ENCODE measurements at places on chromosomes 3 and 15.

GRCh38 chr3:194328053-194328657, 23.0 kb downstream of the CPN2 start:
- DNase-seq, result peak; percentile 55

- DNase-seq, result peak; percentile 32
Measured at GRCh38 chr3:15064299-15064834, 748 bp downstream of the MRPS25 start.

GRCh38 chr3:139044366-139045210, at the start of gene PRR23C:
Gene PRR23C, minus strand, starts transcription at chr3:139044892. Its CDS starts 272 bp downstream, at chr3:139044620.
- no peak for DNase-seq

DNA sequence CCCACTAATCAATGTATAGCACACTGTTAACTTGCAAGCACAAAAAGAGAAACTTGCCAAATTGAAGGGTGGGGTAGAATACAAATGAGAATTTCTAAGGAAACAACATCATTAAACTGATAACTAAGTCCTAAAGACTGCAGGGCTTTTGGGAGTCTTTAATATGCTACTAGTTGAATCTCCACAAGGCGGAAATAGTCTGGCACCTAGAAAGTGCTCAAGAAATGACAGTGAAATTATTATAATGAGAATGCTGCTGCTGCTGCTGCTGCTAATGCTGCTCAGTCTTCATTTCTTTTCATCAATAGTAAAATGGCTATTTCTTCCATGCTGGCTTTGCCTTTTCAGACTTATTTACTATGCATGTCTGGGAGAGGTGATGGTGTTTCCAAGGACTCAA, 91.8 kb downstream of the BTD start:
- peak; percentile 25 for DNase-seq

GRCh38 chr3:129552287-129553050, 9.5 kb downstream of the H1-8 start:
- DNase-seq, result no peak

GRCh38 chr3:99319450-99319849, 318.9 kb upstream of the COL8A1 start:
- DNase-seq, result no peak

- DNase-seq, result no peak
Measured at GRCh38 chr3:187836823-187837770, 91.8 kb upstream of the BCL6 start.

GRCh38 chr15:80070840-80071239, 11.4 kb downstream of the ZFAND6 start:
- peak; percentile 61 for DNase-seq

DNA sequence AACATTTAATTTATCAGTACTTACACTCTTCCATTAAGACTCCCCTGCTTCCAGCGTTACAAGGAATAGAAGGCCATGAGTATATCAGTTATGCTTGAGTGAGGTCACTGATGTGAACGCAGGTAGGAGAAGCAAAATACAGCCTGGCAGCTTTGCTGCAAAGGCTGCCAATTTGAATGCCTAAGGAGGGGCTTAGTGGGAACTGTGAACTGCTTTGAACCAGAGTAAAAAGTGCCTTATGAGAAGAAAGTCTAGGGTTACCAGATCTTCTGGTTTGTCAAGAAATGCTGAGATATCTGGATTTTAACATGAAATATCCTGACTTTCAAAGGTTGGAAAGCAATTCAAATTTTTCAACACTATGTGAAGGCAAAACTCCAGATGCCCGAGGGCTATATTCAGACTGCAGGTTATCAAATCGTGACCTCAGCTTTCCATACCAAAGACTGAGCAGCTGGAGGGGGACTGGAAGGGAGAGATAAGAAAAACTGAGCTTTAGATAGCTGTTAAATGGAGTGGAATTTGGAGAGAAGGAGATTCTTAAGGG, 446.3 kb upstream of the NECTIN3 start:
- DNase-seq, result no peak

DNA sequence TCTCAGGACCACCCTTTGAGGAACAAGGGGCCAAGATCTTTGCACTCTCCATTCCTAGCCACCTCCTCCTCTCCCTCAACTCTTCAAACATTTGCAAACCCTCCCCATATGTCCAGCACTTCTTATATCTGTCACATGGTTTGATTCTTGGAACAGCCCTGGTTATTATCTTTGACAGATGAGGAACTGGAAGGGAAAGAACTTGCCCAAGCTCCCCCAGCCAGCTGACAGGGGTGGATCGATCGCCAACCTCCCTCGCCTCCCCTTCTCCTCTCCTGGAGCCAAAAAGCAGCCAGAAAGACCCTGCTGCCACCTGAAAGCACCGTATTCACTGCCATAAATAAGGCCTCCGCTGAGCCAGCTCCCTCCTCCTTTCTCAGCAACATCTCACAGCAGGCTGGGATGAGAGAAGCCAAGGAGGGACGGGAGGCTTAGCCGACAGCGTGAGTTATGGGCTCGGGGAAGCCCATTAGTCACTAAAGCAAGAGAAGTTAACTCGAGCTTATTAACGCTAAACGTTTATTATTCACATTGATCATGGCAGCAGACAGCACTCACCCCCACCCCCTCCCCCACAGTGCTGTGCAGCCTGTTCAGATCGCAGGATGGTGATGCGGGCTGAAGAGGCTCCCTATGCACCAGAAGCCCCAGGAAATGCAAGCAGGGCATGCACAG, 22.2 kb upstream of the FGD5 start:
- DNase-seq, result no peak

DNA sequence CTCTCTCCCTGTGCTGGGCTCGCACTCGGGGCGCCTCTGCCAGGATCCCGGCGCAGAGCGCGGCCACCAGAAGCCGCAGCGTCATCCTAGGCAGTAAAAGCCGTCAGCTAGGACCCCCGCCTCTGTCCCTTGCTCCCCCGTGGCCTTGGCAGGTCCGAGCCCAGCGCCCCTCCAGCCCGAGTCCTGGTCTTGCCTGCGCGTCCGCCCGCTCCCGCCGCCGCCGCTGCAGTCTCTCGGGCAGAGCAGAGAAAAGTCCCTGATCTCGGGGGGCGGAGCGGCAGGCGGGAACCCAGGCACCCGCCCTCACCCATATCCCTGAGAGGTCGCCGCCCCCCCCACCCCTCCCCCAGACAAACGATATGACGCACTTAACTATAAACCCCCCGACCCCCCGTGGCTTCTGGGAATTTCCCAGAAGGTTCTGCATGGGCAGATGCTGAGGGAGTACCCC, at the start of gene COL7A1:
Gene COL7A1 (minus strand): TSS at position 255 of the 451 bp plus-strand sequence. CDS start 170 bp downstream, at position 85.
- DNase-seq, result no peak

DNA sequence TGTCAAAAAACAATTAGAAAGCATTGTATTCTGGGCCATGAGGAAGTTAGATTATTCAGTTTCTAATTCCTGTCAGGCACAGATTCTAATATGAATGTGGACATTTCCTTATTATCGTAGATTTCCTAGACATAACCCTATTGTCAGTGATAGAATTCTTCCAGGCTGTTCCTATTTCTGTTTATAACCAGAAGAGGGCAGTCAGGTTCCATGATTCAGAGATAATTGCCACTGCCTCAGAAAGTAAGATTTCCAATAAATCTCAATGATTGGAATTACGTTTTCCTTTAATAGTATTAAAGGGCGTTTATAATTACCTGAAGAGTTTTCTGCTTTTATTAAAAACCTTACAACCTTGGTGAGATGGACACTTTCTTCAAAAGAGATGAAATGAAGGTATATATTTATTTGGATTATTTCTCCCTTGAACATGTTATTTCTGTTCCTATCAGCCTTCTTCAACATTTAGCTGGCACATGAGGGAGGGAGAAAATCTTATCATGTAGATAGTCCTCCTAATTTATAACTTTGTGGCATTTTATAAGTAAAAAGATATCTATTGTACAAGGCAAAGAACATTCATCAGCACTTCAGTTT, 439.2 kb downstream of the MCTP2 start:
- peak; percentile 67 for DNase-seq

DNA sequence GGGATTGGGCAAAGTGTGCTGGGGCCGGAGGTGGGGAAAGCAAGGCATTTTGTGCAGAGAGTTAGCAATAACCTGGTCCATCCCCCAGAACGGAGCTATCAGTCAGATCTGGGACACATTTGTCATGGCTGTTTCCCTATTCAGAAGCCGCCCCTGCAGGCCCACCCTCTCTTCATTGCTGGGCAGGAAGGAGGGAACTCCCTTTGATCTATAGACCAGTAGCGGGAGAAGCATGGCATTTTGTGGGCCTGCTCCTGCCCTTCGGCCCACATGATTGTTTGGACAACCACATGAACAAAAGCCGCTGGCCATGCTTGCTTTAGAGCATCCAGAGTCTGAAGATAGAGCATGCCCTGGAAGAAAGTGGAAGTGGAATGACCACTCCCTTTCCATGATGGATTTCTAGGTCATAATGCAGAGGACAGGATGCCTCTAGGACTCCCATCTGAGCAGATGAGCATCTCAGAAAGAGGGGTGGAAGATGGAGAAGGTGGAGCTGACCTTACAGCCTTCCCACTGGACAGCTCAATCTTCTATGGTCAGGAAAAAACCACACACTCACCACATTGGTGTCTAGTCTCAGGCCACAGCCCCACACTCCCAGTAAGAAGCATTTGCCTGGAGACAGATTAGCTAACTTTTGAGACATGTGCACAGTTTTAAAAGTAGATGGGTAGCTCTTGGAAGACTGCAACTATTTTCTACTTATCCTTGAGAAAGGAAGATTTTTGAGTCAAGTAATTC, 11.9 kb upstream of the LRTM1 start:
- no peak for DNase-seq

DNA sequence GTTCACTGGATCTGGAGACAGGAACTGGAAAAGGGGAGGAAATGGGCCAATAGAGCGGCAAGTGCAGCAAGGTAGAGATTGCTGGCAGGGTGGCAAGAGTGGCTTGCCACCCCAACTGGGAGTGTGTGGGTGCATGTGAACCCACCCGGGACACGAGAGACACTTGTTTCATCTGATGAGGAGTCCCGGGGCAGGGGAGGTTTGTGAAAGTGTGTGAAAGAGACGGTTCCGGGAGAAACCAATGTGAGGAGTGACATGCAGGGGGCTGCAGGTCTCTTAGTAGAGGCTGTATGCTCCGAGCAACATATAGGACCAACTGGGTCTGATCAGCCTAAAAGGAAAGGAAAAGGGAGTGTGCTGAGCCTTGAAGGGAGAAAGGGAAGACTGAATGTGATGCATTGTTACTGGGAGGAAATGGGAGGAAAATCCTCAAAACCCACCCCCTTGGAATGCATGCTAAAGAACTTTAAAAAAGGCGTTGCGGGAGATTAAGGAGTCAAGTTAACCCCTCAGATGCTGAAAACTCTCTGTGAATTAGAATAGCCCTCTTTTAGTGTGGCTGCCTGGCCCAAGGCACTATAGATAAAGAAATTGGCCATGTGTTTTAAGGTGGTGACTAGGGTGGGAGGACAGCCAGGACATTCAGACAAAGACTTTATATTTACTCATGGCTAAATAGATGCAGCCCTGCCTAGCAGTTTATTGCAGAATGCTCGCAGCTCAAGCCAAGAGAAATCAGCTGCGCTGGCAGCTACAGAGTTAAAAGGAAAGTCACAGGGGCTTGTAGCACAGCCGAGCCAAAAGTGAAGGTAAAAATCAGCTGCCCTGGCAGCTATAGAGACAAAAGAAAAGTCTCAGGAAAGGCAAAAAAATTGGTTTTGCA, 9.1 kb upstream of the SLC9C1 start:
- peak; percentile 31 for DNase-seq

- no peak for DNase-seq
Measured at GRCh38 chr3:194446754-194447153, 40.0 kb downstream of the ATP13A3 start.

- DNase-seq, result no peak
Measured at GRCh38 chr3:184691397-184692231, 20.2 kb downstream of the MAGEF1 start.

DNA sequence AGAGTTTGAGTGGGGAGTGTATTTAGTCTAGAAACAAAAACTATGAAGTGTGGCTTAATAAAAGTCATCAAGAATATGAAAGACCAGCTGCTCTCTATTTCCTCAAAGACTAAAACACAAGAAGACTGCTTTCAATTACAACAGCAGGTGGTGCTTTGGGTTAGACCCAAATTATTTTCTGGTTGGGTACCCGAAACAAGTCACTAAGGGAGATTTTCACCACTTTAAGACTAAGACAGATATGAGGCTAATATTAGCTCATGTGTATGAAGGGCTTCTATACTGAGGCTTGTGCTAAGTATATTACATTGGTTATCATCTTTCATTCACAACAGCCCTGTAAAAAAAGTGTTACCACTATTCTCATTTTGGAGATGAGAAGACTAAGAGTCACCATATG, 43.1 kb downstream of the COL8A1 start:
- DNase-seq, result no peak

DNA sequence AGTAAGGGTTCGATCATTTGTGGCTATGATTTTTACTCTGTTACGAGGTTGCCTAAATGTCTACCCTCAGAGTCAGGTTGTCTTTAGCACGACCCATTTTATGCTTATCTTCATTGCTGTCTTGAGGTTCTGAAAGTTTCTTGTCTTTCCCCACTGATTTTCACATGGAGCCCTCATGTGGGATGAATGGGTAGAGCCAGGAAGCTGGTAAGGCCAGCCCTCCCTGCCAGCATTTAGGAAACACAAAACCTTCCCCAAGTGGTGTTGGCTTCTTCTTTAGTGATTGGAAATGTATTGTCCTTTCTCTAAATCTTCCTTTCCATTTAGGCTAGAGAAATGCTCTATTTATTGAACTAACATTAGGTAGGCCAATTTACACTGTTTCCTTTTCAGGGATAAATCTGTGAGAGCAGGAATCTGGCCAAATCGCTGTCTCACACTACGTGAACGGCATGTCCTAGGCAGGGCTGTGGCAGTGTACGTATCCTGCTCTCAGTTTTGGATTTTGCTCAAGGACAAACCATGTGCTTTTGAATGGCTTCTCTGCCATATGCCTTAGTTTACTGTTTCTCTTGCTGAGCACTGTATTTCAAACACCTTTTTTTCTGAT, 43.7 kb downstream of the MYZAP start:
- DNase-seq, result no peak

DNA sequence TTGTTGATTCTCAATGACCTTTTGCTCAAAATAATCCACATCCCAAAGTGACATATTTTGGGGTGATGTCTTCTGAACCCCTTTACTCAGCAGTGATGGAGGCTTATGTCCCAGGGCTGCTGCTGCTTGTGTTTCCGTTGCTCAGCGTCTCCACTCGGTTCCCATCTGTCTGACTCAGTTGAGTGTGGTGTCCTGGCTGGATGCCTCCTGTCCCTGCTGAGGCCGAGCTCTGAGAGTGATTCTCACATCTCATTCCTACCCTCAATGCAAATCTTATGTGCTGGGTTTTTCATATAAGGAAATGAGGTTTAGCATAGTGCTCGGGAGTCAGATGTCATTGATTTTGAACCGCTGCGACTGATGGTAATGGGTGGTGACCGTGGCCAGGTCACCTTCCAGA, 247.4 kb downstream of the GABRG3 start:
- no peak for DNase-seq
